ENCODE measurements at places on chromosomes 11 and 22. TPM values are rescaled to one million over a fixed set of nuclear protein-coding genes. Genes with fewer than 3 reads are reported as not detected.

- DNase-seq: no peak
These were observed 205.4 kb downstream of the FAM76B start for GRCh38 chr11:95584180-95584579.

DNA sequence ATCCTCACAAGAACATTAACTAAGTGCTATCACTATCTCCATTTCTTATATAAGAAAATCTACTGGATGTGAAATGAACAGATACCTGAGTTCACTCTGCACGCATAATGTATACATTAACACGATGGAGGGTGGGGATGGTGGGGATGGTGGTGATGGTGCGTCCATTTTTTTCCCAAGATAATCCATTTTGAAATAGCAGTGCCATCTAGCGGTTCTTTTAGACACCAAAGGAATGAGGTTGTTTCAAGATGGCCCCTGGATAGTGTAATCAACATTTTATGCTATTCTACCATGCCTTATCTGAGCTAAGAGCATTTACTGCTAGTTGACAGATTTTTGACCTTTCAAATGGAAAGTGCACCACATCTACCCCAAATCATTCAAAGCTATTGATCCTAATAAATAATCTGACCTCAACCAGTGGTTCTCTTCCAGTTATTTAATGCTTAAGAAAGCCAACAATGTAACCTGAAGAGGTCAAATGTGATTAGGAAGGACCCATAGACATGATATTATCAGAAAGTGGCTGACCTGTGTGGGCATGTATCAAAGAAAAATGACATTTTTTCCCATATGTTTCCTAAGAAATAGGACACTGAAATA, 714.7 kb upstream of the TENM4 start:
- DNase-seq: no peak

DNA sequence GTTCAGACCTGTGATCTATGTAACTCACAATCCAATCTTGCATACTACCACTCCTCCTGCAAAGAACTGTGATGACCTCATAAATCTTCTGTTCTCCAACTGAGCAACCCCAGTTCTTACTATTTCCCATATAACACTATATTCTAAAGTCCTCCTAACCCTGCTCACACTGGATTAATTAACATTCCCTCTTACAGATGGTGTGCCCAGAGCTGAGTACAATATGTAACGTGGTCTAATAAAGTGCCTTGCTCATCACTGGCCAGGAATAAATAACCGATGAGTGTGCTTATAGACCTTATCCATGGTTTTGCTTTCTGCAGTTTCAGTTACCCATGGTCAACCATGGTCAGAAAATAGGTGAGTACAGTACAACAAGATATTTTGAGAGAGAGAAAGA, 28.6 kb downstream of the PRCP start:
- DNase-seq: no peak

Gene OR4P4
- not detected for total RNA-seq

GRCh38 chr11:87803748-87804147, 371.5 kb downstream of the RAB38 start:
- no peak for DNase-seq

Gene TSPAN32
- total RNA-seq: not detected

Gene OR52A1
- total RNA-seq: not detected

DNA sequence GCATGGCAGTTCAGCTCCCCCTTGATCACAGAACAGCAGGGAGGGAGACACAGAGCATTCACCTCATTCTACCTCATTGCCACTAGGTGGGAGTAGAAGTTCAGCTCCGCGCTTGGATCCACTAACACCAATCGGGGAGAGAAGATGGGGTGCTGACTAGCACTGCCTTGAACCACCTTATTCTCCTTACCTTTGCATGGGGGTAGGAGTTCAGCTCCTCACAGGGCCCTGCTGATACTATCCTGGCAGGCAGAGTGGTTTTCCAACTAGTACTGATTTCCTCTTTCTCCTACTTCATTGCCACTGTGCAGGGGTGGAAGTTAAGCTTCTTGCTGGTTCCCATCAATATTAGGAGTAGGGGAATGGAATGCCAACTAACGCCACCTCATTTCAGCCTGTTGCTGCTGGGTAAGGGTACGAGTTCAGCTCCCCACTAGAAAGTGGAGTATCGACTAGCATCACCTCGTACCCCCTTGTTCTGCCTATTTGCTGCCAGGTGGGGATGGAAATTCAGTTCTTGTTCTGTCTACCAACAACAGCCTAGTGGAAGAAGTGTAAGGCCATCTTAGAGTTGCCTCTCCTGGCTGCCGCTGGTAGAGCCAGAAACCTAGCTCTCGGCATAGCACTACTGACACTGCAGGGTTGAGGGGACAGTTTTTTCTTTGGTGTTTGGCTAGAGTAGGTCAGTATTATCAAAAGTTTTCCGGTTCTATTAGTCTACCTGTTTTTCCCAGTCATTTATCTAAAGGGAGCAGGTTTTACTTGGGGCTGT, 550.9 kb upstream of the CCDC90B start:
- peak; percentile 81 for DNase-seq

GRCh38 chr22:19498866-19499190, 19.1 kb downstream of the CDC45 start:
- DNase-seq: no peak

Gene TREH
- total RNA-seq: not detected

Gene E2F8
- total RNA-seq: 0.89 TPM

DNA sequence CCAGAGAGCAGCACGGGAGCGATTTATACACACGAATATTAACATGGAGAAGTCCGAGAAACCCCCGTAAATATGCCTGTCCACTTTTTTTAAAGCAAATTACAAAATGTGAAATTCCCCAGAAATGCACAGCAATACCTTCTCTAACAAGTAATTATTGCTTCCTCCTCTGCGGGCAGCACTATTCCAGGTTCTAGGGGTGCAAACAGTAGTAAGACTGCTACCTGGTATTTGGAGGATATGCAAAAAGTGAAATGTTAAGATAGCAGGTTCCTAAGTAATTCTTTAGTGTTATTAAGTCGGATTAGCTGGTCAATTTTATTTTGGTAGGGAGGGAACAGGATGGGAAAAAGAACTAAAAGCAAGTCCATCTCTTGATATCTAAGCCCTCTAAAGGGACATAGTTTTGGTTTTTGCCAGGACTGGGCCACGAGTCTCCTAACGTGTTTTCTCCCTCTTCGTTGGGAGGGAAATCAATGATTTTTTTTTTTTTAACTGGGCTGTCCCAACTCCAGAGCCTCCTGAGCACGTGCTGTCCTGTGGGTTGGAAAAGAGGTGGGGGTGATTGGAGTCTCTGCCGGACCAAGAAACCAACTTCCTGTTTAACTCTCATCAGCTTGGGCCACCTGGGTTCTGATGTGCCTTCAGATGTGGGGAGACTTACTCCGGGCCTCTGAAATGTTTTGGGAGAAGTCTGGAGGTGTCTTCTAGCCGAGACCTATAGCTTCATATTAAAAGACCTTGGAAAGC, 1.7 kb upstream of the XBP1 start:
- peak; percentile 72 for DNase-seq

DNA sequence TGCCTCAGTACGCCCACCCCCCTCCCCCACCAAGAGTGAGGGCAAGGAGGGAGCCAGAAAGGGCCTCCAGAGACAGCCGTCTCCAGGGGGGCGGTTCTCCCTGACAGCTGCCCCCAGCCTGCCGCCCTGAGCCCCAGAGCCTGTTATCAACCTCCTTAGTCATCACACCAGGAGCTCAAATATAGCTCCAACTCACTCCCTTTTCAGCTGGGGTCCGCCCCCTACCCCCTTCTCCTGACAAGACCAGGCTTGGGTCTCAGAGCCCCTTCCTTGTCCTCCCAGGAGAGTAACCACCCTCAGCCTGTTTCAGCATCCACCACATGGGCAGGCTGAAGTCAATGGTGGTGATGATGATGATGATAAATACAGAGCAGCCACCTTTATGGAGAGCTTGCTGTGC, 2.5 kb upstream of the INPP5J start:
- DNase-seq: no peak

Gene LMNTD2
- 92.7 TPM for total RNA-seq

- DNase-seq: no peak
These were observed 28.3 kb upstream of the PARVB start for GRCh38 chr22:43995798-43996169.

Gene POU2AF2
- not detected for total RNA-seq

GRCh38 chr11:9982796-9983579, 311.0 kb downstream of the SBF2 start:
- peak; percentile 53 for DNase-seq

- peak; percentile 94 for DNase-seq
These were observed at the start of gene TAGLN for GRCh38 chr11:117199053-117199915. TAGLN (plus strand) TSS chr11:117199370; CDS start chr11:117203014, 3,644 bp downstream.

Gene SYT13
- total RNA-seq: 33.3 TPM

DNA sequence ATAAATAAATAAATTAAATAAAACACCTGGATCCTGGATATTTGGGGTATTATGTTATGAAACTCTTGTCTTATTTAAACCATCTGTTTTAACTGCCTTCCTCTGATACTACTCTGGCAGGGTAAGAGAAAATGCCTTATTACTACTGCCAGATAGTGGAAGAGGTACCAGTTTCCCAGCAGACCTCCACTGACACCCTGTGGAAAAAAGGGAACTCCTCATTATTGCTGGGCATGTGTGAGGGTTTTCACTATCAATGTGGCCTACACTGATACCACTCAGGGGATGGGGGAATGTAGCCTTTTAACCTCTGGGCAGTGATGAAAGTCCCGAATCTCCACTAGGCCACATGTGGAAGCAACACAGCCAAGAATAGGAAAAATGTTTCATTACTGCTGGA, 121.0 kb downstream of the LUZP2 start:
- no peak for DNase-seq

Data from stomach (tissue), 19 donors.